ENCODE measurements at places on chromosomes 11 and 22.

- DNase-seq, result no peak
Observed at GRCh38 chr11:92269021-92269420, 44.4 kb downstream of the FAT3 start.

DNA sequence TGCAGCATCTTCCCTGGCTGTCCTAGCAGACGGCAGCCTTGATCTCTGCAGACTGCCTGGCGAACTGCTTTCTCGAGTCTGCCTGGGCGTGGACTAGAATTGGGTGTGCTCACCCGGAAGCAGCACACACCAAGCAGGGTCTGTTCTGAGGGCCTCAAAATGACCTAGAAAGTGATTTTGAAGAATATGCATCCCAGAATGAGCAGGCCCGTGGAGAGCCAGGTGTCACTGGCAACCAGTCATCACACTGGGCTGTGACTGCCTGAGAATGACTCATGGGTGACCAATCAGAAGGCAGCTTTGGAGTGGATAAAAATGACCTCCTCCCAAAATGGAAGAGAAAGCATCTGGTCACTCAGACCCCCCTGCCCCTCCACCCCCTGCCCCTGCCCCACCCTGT lies 114.9 kb upstream of the NECTIN1 start:
- DNase-seq, result no peak

DNA sequence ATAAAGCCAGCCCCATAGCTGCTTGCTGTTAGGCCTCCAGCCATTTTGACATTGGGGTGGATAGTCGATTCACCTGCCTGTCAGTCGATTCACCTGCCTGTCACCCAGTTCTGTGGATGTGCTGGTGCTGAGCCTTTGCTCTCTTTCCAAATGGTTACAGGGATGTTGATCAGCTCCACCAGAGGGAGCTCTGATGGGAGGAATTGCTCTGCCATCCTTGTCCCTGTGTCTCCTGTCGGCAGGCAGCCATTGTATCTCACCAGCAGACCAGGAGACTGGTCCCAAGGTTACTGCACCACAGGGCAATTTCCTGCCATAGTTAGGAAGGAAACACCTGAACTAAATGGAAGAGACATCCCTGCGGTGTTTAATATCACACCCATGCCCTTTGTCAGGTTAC lies 6.1 kb downstream of the MPEG1 start:
- DNase-seq, result no peak

- no peak for DNase-seq
Observed at GRCh38 chr11:107859459-107860239, 1.1 kb upstream of the SLC35F2 start.

DNA sequence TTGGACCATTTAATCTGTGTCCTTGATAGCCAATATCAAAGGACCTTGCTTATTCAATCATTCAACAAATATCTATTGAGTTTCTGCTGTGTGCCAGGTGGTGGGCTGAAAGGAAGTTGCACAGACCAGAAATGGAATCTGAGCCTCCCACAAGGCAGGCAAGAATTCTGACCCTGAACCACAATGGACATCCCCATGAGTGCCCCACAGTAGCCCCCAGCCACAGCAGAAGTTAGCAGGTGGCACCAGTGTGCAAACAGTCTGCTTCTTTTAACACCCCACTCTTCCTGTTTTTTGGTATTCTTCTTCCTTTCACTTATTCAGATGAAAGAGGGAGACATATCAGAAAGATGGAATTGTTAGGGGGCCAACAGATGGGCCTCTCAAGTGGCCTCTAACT lies 12.2 kb upstream of the SERPING1 start:
- DNase-seq, result no peak

- DNase-seq, result no peak
Observed at GRCh38 chr11:38060920-38061319, 1462.9 kb upstream of the RAG2 start.

DNA sequence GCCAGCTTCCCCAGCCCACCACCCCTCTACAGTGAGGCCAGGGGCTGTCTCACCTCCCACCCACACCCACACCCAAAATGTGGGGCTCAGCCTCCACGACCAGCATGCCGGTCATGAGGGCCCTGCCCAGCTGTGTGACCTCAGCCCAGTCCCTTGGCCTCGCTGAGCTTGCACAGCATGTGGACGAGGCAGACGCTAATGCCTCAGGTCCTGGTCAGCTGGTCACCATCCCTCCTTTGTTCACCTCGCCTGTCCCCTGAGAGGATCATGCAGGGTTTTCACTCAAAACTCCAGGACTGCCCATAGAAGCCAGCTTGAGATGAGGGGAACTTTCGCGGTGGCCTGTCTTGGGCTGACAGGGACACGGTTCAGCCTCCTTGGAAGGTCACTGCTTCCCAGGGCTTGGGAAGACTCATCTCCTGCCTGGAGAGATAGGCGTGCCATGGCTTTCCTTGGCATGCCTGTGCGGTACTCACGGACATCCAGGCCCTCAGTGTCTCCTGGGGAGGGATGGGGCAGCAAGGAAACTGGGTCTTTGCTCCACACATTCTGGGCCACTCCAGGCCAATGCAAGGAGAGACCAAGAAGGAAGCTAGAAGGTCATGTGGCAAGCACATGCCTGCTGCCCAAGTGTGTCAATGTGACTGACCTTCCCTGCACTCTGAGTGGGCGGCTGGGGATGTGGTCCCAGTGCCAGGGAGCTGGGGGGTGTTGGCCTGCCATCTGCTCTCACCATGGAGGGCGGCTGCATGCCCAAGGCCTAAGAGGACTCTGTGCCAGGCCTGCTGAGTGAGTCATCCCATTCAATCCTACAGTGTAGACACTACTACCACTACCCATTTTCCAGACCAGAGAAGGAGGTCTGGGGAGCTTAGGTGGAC lies 3.2 kb upstream of the RTN4R start:
- no peak for DNase-seq

- no peak for DNase-seq
Observed at GRCh38 chr11:72932132-72932570, 117.9 kb downstream of the ATG16L2 start.

DNA sequence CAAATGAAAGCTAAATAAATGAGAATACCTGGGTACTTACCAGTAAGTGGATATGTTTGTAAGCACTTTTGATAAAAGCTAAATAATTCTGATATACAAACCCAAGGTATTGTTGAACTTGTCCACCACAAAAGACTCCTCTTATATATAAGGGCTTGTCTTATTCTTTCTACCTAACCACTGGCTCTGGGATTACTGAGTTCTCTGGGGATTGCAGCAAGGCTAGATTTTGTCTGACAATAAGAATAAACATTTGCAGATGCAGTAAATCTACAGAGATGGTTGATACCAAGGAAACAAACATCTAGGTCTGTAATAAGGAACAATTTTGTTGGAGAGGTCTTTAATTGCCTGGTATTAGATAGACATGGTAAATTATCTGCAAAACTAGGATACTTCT lies at the start of gene OR51A4:
OR51A4 (minus strand) TSS at position 101 of the 400 bp plus-strand sequence. CDS start 505 bp downstream, outside the sequence.
- no peak for DNase-seq

DNA sequence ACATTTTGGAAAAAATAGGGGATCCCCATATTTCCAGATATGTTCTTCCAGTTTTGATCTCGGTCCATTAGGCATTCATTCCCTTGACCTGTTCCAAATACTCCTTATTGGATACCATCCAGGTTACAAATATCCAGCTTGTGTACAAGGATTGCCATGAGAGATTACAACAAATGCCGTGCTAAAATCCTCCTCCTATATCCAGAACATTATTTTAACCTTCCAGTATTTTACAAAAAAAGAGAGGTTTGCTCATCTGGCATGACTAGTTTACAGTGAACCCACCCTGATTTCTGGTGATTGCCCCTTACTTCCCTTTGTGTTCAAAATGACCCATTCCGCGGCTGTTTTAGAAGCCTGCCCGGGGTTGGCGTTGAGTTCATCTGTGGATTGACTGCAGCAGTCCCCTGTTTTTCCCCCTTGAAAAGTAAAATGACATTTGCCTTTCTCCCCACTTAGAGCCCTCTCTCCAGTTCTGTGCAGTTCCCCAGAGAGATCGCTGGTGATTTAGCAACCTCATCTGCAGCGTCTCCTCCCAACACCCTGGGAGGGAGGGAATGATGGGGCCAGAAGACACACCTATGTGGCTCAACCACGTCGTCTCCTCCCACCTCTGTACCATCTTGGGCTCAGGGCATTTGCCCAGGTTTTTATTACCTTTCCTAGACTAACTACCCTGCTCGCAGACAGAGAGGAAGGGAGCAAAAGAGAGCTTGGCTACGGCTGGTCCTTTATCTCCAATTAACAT lies 73.6 kb downstream of the DSCAML1 start:
- no peak for DNase-seq

DNA sequence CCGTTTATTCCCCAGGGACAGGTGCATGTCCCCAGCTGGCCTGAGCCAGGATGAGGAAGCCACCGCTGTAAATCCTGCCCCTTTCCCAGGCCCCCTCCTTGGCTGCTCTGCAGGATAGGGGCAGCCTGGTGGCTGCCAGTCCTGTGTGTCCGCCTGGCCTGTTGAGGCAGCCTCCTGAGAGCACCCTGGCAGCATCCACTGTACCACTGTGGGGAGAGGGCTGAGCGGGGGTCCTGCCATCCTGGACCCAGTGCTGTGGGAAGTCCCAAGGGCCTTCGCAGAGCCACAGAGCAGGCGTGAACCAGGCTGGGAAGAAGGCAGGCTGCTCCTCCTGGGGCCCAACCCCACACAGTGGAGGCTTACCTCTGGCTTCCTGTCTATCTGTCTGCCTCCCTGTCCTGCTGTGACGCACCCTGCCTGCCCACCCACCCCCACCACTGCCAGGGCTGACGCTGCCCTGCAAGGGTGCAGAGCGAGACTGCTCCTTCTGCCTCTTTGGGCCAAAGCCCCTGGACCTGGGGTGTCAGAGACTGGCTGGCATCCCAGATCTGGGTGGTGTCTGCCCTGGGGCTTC lies 8.4 kb downstream of the KCTD17 start:
- DNase-seq, result no peak

DNA sequence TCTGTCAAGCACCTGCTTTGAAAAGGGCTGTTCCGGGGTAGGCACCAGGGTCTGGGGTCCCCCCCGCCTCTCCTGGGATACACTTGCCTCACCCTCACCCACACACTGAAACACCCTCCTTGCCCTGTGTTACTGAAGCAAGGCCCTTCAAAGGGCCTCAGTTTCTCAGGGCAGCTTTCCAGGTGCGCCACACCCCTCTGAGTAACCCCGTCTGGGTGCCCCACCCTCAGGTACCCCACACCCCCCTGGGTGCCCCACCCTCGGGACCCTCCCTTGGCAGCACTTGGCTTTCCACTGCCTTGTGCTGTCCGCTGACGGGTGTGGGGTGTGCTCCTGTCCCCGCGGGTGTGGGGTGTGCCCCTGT lies 413.6 kb downstream of the TBC1D22A start:
- DNase-seq, result no peak

DNA sequence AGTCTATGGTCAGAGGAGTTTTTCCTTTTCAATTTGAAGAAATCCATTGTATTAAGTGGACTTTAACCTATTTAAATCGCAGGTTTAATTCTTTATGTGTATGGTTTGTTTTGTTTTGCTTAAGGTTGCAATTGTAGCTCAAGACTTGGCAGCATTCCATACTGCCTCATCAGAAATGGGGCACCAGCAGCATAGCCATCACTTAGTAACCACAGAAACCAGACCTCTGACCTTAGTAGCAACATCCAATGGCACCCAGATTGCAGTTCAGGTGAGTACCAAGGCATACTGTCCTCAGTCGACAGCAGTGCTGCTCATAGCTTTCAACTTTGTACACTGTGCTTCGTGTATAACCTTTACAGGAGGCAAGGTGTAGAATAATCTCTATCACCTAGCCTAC lies 48.4 kb upstream of the WEE1 start:
- DNase-seq, result no peak

DNA sequence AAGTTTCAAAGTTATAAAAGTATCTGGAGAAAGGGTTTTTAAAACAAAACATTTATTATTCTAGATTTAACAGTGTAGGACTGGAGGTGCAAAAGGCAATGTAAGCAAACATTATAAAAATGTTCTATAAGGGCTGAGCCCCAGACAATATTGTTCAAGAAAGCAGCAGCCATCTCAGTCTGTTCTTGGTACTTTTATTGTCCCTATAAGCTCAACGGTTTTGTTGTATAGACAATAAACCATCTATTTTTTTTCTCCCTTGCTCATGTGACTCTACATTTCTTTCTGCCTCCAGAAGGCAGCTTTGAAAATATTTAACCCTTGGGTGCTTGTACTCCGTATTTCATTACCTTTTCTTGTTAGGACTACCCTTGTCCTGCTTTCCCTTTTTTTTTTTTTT lies 25.2 kb upstream of the NXPE2 start:
- no peak for DNase-seq

GRCh38 chr22:32576553-32577253 lies 102.1 kb downstream of the FBXO7 start:
- no peak for DNase-seq

DNA sequence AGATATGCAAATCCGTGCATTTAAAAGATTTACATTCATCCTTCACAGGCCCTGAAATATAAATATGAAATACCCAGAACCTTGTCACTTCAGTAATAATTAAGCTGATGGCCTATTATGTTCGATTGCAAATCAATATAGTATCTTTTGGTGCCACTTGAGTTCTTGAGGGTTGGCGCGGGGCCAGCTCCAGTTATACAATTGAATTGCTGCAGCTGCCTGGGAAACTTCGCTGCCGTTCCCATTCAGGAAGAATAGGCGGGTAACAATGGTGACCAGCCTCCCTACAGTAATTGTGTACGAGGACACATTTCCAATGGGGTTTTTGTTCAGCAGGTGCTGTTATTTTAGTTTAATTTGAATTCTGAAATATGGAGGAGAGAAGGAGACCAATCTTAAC lies 451.2 kb downstream of the INSC start:
- peak; percentile 90 for DNase-seq

GRCh38 chr11:19552656-19553260 lies 159.9 kb upstream of the NAV2 start:
- DNase-seq, result no peak

- no peak for DNase-seq
Observed at GRCh38 chr11:62124186-62125113, 639 bp downstream of the INCENP start.

- DNase-seq, result no peak
Observed at GRCh38 chr11:15993345-15993744, 363.0 kb downstream of the SOX6 start.

DNA sequence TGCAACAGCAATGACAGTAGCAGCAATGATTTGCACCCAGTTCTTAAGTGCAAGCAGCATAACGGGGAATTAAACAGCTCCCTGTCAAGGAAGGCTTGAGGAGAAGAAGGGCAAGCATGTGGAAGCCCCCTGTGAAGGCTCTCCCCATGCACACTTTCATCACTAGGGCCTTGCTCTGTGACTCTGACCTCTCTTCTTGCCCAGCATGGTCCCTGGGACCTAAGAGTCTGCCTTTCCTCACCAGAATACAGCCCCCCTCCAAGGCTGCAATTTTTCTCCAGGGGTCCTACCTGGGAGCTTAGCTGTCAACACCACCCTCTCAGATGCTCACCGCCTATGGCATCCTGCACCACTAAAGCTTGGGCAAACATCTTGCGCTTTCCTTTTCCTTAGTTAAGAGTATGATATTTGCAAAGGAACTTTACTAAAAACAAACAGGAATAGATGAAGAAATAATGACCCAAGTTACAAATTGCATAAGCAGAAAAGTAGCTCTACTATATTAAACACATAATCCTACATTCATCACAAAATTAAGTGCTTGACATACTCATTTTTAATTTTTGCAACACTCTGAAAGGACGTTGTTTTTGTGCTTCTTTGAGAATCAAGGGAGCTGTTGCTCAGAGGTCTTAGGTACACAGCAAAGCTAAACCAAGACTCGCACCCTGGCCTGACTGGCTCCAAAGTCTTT lies 187.6 kb downstream of the ADAMTS15 start:
- no peak for DNase-seq
